ENCODE measurements at places on chromosomes 1 and 21.
A peak's percentile ranks its signal among the peaks of the same experiment; 100 is the strongest.

- no peak for DNase-seq
Measured at GRCh38 chr1:219128957-219129356, 44.7 kb upstream of the LYPLAL1 start.

GRCh38 chr1:184027826-184028695 is 9.5 kb downstream of the COLGALT2 start:
- DNase-seq, result no peak

GRCh38 chr21:44965251-44966022 is 25.6 kb downstream of the SLX9 start:
- peak; percentile 47 for DNase-seq

GRCh38 chr1:162939035-162939434 is 78.1 kb upstream of the CCDC190 start:
- DNase-seq, result no peak

- DNase-seq, result peak; percentile 42
Measured at GRCh38 chr1:18951818-18952391, 4.6 kb downstream of the IFFO2 start.

DNA sequence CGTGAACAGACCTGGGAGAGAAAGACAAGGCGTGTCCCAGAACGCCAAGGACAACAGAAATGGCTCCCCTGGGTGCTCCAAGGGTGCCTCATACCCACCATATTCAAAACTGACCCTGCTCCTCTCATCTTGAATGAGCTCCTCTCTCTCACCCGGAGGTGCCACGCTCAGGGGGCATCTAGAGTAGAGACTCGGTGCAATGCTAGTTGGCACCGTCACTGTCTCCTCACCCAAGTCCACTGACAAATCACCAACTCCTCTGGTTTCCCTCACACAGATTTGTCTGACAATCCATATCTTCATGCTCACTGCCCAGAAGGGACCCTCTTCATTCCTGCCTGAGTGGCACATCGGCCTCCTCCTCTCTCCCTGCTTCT is 5.0 kb downstream of the TMEM125 start:
- no peak for DNase-seq

DNA sequence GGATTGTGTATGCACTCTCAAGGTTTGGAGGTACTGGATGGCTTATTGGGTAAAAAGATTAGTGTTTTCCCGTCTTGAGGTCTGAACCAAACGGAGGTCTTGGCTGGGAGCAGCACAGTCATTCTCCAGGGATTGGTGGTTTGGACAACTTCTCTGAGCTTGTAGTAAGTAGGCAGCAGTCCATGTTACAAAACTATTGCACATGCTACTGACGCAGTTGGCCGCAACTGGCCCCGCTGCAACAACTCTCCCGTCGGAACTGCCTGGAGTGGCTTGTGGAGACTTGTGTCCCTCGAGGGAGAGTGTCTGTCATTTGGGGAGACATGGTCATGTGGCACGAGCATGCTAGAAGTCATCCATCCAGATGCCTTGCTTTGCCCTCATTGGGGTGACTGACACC is 276.0 kb downstream of the TM2D1 start:
- peak; percentile 96 for DNase-seq

DNA sequence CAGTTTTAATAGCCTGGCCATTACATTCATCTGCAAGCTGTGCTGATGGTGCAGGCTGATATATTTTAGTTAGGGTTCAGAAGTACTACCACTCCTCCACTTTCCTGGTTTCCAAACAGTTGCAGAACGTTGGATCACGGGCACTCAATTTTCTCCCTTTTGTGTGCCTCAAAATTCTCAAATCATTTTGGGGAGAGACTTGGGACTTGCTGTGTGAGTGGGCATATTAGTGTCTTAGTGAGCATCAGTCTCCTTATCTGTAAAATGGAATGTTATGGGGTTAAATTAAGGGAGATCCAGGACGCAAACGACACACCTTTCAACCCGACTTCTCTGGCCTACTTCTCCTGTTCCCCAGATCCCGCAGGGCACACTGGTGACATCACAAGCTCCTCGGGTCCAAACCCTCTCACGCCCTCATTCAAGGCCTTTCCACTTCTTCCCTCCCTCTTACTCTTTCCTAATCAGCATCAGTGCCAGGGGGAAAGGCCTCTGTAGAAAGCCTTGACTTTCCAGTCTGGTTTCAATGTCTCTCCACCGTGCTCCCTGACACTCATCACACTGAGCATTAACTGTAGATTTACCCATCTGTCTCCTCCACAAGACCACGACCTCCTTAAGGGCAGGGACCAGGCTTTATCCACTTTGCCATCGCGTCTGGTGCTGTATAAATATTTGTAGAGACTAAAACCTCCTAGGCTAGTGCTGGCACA is 1.2 kb downstream of the PIGP start:
- peak; percentile 86 for DNase-seq

DNA sequence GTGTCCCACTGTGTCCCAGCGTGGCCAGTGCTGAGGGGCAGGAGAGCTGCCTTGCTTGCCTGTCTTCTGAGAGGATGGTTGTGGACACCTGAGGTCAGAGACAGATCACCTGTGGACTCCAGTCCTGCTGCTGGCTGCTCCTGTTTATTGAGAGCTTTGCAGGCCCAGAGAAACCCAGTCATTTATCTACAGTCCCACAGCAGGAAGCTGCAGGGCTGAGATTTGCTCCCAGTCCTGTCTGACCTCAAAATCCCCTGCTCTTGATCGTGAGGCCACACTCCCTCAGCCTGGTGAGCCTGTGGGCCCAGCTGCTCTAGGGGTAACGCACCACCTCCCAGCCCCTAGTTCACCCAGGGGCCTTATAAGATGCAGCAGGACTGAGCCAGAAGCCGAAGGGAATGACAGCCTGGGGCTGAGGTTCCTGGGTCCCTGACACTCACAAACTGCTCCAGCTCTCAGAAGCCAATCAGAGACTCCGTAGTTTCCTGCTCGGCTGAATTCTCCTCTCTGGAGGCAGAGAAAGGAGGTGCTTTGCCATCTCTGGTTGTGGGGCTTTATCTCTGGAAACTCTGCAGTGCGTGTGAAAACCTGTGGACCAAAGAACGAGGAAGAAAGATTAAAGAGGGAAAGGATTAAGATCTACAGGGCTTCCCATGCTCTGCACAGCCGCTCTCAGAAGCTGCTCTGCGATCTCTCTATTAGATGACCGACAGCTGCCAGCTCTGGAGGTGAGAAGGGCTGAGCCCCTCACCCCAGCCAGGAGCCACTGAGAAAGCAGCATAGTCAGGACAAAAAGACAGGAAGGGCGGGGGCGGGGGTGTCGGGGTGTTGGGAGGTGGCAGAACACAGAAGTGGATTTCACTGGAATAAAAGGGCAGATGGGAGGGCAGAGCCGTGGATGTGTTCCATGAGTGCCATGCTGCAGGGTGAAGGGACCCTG is 39.1 kb downstream of the UBIAD1 start:
- no peak for DNase-seq

DNA sequence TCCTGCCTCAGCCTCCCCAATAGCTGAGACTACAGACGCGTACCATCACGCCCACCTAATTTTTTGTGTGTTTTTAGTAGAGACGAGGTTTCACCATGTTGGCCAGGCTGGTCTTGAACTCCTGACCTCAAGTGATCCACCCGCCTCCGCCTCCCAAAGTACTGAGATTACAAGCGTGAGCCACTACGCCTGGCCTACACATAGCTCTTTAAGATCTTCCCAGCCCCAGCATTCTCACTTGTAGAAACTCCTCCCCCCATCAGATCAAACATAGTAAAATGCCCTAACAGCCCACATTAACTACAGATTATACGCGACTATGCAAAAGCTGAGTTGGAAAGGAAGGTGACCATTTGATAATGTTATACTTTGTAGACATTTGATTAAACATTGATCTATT is 634.8 kb downstream of the MATN1 start:
- DNase-seq, result no peak

- DNase-seq, result no peak
Measured at GRCh38 chr1:26945138-26945537, 15.1 kb downstream of the KDF1 start.

GRCh38 chr1:162984699-162985098 is 84.5 kb upstream of the RGS4 start:
- DNase-seq, result peak; percentile 96

DNA sequence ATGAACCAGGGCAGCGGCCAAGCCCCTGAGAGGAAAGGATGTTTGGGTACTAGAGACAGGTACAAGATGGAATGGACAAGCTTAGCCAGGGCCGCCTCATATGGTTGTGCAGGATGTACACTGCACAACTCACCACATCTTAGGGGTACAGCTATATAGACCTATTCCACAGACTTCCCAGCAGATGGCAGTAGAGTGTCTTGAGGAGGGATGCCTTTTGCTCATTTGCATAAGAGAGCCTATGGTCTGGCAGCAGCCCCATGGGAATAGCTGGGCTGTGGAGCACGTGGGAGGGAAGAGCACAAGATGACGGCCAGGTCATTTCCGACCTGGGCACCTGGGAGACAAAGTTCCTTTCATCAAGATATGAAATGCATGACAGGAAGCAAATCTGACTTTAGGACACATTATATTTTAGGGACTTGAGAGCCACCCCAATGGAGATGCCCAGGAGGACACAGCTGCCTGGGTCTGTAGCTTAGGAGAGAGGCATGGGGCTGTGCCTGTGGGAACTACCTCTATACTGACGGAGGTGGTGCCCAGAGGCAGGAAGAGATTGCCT is 215.5 kb downstream of the KCNJ6 start:
- peak; percentile 89 for DNase-seq

DNA sequence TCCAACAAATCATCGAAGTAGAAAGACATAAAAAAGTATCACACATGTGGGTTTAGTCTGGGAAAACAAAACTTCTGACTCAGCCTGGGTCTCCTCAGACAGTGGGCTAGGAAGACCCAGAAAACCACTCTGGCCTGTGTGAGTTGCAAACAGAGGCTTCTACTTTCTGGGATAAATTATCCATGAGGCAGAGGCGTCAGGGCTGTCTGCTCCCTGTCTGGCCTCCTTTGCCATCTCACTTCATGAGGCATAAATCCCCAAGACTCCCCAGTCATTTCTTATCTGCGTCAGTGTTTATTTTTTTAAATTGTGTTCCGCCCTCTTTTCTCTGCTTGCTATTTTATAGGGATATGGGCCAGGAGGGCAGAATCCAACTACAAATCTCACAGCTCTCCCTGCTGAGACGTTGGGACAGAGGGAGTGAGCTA is 80.6 kb upstream of the TRABD2B start:
- DNase-seq, result no peak

DNA sequence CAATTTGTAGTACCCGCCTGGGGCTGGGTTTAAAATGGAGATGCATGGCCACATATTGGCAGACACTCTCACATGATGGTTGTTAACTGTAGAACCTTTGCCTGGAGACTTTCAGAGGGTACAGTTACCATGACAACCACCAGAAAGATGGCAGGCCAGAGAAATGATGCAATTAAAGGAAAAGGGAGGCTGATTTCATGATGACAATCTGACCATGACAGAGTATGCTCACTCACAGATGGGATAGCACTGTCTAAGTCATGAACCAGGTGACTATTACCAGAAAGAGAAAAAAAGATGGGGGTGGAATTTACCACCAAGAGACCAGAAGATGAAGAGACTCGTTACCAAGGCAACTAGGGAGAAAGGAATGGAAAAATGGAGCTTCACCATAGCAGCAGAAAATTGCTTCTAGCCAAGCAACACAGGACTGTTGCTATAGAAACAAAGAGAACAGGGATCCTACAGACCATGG is 3.5 kb upstream of the TRIT1 start:
- no peak for DNase-seq

DNA sequence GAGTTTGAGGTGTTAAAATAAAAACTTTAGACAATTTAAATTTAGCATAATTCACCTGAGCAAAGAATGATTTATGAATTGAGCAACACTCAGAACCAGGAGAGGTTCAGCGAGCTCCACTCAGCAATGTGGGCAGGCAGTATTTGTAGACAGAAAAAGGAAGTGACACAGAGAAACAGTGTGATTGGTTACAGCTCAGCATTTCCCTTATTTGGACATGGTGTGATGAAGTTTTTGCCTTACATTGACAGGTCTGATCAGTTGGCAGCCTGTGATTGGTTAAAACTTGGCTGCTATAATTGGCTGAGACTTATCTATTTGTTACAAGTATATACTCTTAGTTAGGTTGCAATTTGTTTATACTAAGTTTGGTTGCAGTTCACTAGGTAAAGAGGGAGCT is 621.2 kb upstream of the PRMT6 start:
- DNase-seq, result no peak

- peak; percentile 61 for DNase-seq
Measured at GRCh38 chr1:43912607-43913006, 21.0 kb upstream of the ARTN start.

DNA sequence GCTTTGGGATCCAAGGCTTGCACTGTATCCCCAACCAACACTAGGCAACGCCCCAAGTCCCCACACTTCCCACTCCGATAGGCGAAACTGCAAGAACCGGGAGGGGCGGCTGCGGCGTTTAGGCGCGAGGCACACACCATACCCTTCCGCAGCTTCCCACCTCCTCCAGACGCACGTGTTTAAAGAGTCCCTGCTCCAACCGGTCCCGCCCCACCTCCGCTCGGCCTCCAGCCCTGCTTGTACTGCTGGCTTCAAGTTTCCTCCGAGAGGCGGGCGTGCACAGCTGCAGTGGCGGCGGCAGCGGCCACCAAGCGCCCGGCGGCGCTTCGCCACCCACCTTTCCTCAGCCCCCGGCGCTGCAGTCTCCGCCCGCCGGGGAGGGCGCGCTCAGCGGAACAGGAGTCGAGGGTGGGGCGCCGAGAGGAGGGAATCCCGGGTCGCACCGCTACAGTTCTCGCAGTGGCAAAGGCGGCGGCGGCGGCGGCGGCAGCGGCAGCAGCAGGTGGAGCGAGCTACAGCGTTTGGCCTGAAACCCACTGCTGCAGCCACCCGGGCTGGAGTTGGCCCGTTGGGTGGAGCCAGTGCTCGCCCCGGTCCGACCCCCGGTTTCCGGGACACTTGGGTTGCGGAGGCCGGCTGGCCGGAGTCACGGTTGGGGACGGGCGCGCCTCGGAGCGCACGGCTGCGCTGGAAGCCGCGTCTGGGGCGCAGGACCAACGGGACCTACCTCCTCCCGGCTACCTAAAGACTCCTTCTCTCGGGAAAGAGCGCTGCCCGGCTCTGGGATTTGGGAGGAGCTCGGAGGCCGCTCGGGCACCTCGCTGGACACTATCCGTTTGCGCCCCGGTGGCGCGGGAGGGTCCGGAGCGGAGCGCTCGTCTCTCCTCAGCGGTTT is at the start of gene CNIH3:
Gene CNIH3 (plus strand): TSS at position 457 of the 895 bp plus-strand sequence. CDS start 858 bp downstream, outside the sequence.
- DNase-seq, result peak; percentile 61

DNA sequence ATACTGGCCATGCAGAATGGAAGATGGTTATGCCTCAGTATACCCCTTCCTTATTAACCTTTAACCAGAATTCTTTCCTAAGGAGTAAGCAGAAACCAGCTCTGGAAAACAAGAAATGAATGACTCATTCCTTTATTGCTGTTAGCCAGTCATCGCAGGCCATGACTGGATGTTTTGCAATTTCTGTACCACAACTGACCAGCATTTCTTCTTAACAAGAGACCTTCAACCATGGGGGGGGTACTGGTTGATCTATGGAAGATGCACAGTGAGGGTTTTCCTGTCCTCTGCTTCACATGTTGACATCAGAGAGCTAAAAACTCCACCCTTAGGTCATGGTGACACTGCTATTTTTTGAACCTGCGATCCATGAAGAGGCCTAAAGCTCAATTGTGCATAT is 28.0 kb upstream of the RNF2 start:
- peak; percentile 88 for DNase-seq

GRCh38 chr1:226823643-226824042 is 46.8 kb upstream of the PSEN2 start:
- DNase-seq, result no peak

Measured in fibroblast of pulmonary artery (primary cell).